ENCODE measurements at places on chromosomes 1 and 21. TPM values are rescaled to one million over a fixed set of nuclear protein-coding genes. Genes with fewer than 3 reads are reported as not detected.

DNA sequence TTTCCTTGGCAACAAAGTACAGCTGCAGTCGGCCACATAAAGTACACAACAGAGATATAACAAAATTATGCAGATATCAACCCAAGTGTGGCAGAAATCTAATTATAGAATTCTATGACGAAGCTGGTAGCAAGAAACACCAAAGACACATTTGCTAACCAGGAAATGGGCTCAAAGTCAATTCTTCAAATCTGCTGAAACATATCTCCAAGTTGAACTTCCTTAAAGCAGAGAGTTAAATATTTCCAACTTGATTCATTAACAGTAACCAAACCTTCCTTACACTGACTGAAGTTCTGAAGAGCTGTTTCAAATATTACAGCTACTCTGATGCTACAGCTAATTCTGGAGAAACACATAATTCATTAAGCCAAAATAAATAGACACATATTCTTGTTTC lies 67.6 kb upstream of the SDC3 start:
- DNase-seq = peak; percentile 47

- no peak for DNase-seq
Observed at GRCh38 chr1:181739214-181739613, 255.9 kb downstream of the CACNA1E start.

DNA sequence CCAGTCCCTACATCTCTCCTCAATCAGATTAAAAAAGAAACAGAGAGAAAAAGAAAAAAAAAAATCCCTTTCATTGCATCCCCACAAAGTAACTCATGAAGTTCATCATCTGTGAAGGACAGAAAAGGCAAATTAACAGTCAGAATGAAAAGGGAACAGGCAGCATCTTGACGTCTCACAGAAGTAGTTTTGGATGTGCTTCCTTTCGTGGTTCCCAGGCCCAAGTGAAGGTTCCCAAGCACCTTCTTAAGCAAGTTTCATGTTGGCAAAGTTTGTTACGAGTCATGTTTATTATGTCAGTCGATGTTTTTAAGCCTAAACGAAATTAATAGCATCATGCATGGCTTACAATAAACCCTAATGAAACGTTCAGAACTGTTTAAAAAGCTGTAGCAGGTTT lies 475.2 kb downstream of the SETD4 start:
- DNase-seq = no peak

- DNase-seq = no peak
Observed at GRCh38 chr21:46111193-46111571, 13.3 kb downstream of the COL6A2 start.

DNA sequence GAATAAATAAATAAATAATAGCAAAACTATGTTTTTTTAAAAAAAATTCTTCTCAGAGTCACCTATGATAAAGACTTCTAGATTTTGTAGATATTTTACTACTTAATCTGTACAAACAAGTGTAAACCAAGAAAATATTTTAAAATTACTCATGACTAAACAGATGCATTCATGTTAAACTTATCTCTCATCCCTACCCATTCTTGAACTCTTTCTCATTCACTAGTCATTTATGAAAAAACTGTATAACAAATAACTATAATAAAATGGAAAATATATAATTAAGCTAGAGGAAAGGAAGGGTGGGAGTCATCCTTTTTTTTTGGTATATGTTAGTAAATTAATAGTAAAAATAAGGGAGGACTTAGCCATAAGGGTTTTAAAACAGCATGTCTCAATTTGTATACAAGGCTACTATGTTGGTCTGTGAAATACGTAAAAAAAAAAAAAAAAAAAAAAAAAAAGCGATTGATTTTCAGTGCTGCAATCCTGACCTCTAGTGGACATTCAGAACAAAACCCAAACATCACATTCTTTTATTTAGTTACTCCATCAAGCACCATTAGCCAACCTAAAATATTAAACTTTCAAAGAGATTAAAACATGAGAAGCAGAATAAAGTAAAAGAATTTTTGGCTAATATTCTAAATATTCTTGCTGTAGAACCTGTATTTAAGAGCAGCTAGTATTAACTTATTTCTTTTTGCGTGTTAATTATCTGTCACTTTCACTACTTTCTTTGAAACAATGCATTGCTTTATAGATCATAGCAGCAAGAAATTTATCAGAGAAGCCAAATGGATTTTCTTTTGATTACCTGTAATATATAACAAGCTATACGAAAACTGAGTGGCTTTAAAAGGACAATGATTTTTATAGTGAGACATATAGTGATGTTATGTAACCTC lies 255.8 kb upstream of the CACYBP start:
- DNase-seq = peak; percentile 9

GRCh38 chr1:107142140-107142542 lies 1.3 kb downstream of the NTNG1 start:
- peak; percentile 67 for DNase-seq

DNA sequence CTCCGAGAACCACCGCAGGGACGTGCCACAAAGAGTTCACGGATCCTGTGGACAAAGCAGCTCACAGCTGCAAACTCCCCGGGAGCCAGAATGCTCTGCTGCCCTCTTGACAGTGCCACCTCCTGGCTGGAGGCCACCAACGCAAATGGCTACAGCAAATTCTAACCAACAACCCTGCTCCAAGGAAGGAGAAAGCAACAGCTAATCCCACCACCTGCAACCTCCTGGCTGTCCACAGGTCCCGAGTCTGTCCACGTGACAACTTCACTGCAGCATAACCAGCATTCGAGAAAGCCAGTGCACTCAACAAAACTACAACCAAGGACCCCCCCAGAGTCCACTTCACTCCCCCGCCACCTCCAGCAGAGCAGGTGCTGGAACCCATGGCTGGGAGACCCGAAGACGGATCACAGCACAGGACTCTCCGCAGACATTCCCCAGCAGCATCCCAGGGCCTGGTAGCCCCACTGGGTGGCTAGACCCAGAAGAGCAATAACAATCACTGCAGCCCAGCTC lies 17.3 kb downstream of the POFUT2 start:
- DNase-seq = no peak

GRCh38 chr1:39901714-39902459 lies at the start of gene MYCL:
Gene MYCL (minus strand): TSS chr1:39901917. CDS start chr1:39901434, 483 bp downstream.
- no peak for DNase-seq

GRCh38 chr1:37094302-37094701 lies 60.0 kb upstream of the GRIK3 start:
- DNase-seq = no peak

GRCh38 chr1:81577004-81577697 lies 223.6 kb upstream of the ADGRL2 start:
- no peak for DNase-seq

- no peak for DNase-seq
Observed at GRCh38 chr1:63728611-63729226, 45.1 kb upstream of the ROR1 start.

AMY1B gene
- not detected for total RNA-seq

UTS2 gene
- not detected for total RNA-seq

CFHR2 gene
- total RNA-seq = not detected

GBP5 gene
- total RNA-seq = not detected

Data from epithelial cell of proximal tubule (primary cell).